HL-60 (cell line): ENCODE measurements at places on chromosomes 3 and 15.

DNA sequence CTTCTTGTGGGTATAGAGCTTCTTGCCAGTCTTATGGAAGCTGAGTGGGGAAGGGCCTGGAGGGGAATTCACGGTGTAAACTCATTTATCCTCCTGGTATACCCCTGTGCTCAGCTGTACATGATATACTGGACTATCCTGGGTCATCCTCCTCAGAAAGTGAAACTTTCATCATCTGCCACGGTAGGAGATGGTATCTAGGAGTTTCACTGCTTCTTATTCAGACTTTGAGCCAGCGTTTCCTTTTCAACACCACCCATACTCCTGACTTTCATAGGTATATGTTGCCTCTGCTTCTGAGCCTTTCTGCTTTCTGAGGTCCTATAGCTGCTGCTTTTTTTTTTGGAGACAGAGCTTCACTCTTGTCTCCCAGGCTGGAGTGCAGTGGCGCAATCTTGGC lies 15.6 kb downstream of the SENP5 start:
- DNase-seq: no peak

DNA sequence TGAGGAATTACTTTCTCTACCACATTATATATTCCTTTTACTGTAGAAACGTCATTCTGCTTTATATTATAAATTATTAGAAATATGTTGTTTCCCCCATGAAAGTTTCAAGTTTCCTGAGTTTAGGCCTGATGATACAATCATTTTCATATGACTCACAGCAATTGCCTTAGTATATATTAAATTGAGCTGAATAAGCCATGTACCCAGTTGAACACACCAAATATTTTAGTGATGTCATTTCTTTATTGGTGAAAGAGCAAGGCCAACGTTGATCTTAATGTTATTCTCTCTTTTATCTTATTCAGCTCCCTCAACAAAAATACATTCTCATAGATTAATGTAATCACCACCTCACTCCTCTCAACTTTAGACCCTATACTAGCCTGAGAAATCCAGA lies 30.8 kb downstream of the B3GNT5 start:
- no peak for DNase-seq

- DNase-seq: no peak
These were observed 257.9 kb downstream of the PDCD6IP start for GRCh38 chr3:34056181-34056910.

- no peak for DNase-seq
These were observed 229.5 kb downstream of the SOX2 start for GRCh38 chr3:181941250-181941649.
